Substantia nigra (tissue), 51 donors: ENCODE measurements at places on chromosomes 6 and 20.

DNA sequence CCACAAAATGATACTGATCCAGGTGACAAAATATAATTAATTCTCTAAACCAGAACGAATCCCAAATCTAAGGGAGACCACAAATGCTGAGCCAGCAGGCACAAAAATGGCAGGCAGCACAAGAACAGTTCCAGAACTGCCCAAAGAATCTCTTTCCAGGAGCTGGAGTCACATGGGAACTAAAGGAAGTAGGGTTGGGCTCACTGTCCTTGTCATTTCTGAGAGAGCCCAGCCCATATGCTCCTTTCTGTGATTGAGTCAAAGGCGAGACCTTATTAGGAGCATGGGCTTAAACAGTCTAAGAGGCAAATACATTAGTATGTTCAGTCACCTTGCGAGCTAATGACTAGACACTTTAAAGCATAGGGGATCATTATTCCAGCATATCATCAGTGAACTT is 327.6 kb upstream of the ARID1B start:
- DNase-seq: no peak

- no peak for DNase-seq
Measured at GRCh38 chr6:23523771-23524170, 602.2 kb upstream of the NRSN1 start.

DNA sequence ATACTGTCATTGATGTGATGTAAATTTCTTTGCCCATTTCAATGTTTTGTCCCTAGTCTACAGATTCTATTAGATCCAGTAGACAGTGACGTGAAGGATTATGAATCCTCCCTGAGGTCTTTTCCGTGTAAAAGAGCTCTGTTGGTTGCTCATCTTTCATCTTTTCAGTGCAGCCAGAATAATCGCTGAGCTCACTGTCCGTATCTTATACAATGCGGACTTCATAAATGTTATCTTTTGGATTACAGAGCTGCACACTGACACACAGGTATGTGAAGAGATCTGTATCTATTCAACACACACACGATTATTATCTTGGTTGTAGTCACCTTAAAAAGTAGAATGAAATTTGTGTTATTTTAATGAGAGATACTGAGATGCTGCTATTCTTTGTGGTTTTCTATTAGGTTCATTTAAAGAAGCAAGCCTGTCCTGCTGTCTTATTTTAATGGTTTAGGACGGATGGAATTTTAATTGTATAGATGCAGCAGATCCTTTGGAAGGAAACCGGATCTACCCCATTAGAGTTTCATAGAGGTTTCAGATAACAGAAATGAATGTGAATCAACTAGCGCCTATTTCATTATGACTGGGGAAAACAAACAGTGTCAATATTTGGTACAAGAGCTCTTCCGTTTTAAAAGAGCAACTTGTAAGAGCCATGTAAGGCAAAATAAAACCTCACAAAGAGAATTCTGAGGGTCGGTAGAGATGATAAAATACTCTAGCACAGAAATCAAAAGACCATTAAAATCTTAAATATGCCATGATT is 79.4 kb downstream of the BMP6 start:
- DNase-seq: no peak

- no peak for DNase-seq
Measured at GRCh38 chr6:108277831-108278230, 17.0 kb upstream of the SNX3 start.

DNA sequence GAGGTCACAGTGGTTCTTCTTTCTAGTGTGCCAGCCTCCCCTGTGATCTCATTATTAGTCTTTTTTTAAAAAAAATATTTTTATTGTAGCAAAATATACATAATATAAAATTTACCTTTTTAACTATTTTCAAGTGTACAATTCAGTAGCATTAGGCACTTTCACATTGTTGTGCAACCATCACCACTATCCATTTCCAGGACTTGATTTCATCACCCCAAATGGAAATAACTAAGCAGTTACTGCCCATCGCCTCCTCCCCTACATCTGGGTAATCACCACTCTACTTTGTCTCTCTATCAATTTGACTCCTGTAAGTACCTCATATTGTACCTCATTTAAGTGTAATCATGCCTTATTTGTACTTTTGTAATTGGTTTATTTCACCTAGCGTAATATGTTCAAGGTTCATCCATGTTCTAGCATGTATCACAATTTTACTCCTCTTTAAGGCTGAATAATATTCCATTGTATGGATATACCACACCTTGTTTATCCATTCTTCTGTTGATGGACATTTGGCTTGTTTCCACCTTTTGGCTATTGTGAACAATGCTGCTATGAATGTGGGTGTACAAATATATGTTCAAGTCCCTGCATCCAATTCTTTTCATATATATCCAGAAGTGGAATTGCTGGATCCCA is 68.6 kb upstream of the FYN start:
- no peak for DNase-seq

DNA sequence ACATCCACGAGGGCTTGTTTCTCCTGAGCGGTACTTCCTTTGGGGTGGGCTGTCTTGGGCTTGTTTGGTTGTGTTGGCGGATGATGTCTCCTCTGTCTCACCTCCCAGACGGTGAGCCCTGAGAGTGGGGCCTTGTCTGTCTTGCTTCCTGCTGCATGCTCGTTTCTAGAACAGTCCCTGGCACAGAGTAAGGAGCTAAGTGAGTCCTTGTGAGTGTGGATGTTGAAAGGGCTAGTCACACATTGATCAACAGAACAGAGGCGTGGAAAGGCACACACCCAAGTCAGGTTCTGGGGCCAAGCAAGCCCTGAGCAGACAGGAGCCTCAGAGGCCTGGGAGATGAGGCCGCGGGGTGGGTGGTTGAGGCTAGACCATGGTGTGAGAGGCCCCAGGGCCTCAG is 111.0 kb downstream of the BMP7 start:
- no peak for DNase-seq

DNA sequence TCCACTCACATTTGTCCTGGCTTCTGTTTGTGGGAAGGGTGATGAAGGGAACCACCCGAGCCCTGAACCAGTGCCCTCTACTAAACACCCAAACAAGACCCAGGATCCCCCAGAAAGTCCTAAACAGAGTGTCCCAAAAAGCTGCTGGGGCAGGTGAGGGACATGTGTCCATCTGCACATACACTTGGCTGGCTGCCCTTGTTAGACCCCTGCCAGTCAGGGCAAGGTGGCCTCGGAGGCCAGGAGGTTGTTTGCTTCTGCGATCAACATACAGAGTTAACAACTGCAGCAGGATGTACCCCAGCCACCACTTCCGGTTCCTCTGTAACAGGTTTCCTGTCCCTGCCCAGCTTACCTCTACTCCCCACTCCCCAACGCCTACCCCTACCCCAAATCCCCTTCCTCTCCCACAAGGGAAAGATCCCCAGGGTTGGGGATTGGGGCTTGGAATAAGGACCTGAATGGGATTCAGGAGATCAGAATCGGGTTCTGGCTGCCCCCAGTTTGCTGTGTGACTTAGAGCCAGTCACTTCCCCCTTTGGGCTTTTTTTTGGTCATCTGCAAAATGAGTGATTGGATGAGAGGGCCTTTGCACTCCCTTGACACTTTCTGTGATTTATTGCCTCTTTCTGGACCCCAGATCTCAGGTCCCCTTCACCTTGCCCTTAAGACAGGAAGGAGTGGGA is 13.9 kb downstream of the DEF6 start:
- no peak for DNase-seq

DNA sequence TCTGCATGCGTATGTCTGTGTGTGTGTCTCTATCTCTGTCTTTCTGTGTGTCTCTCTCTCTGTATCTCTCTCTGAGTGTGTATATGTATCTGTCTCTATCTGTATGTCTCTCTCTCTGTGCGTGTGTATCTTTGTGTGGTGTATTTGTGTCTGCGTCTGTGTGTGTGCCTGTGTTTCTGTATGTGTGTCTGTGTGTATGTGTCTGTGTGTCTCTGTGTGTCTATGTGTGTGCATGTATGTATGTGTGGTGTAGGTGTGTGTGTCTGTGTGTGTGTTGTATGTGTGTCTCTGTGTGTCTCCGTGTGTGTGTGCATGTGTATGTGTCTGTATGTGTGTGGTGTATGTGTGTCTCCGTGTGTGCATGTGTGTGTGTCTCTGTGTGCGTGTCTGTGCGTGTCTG is 243.0 kb upstream of the FOXQ1 start:
- DNase-seq: no peak

DNA sequence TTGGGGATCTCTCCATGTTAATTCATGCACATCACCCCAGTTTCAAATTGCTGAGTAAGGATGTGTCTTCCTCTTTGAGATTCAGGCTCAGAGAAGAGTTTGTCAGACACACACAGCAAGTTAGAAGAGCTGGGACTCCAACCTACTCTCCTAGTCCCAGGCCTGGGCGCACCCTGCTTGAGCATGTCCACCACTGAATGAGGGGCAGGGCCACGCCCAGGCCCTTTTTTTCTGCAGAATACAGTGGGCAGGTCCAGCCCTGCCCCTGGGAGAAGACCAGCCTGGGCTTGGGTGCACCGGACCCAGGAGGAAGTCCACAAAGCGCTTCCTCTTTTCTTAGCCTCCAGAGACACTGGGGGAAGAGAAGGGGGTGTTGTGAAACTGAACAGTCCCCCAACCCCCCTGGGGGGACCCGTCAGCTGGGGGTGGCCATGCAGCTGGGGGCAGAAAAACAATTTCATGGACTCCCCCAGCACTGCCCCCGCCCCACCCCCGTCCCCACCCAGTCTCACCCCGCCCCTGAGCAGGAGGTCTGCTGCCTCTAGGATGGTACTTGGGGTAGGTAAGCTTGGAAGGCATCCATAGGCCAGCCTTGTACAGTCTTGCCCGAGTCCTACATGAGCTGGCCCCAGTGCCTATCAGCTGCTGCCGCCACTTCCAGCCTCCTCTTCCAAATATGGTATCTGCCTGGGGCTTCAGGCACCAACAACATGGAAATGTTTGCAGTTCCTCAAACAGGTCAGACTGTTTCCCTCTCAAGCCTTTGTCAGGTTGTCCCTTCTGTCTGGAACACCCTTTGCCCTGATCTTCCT is 11.7 kb upstream of the HCK start:
- DNase-seq: no peak

- DNase-seq: no peak
Measured at GRCh38 chr20:52812231-52812847, 159.8 kb upstream of the TSHZ2 start.

- no peak for DNase-seq
Measured at GRCh38 chr6:143286251-143286795, 164.2 kb downstream of the ADAT2 start.

GRCh38 chr20:10201321-10201870 is 17.2 kb upstream of the SNAP25 start:
- no peak for DNase-seq

DNA sequence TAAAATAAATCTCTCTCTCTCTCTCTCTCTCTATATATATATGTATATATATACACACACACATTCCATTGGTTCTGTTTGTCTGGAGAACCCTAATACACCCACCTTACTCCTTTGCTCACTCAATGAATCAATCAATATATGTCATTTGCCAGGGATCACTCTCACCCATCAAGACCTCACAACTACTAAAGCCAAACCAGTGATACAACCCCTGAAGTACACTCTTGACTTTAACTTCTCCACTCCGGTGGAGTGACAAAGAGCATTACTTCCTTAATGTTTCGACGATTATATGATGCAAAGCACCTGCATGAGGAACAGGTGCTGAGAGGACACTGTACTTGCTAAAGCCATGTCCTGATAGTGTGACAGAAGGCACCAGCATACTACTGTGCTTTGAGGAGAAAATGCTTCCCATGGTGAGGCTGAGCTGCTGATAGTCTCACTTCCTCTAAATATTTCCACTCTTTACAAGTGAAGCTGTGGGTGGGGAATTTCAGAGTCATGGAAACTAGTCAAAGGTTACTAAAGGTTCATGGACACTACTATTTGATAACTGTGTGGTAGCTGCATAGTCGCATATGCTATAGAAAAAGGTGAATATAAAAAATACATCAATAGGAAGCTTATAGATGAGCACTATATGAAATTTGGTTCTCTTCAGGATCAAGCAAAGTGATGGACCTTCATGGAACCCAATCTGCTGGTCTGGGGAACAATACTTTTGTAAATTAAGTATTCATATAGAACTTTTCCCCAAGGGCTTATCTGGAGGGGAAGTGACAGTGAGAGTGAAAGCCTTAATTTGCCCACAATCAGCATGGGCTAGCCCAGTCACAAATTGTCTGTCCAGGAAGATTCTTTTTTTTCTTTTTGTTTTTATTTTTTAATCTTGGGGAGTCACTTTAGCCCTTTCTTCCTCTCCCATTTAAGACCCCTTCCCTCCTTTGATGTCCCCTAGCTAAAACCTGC is 141.9 kb upstream of the NEDD9 start:
- DNase-seq: no peak

DNA sequence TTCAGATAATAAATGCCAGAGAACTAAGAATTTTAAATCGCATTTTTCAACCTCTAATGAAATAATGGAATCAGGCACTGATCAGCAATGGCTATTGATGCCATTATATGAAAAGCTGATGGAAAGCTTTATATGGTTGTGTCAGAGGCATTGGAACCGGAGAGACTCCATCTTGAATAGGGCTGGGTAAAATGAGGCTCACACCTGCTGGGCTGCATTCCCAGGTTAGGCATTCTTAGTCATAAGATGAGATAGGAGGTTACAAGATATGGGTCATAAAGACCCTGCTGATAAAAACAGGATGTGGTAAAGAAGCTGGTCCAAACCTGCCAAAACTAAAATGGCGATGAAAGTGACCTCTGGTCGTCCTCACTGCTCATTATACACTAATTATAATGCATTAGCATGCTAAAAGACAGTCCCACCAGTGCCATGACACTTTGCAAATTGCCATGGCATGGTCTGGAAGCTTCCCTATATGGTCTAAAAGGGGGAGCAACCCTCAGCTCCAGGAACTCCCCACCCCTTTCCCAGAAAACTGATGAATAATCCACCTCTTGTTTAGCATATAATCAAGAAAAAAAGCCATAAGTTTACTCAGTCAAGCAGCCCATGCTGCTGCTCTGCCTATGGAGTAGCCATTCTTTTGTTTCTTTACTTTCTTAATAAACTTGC is 40.2 kb upstream of the CD83 start:
- no peak for DNase-seq
